Hematopoietic multipotent progenitor cell treated with erythropoietin and hydrocortisone succinate and interleukin-3 and kit ligand, for 4 days (in vitro differentiated cells): ENCODE measurements at places on chromosomes 1 and 21.
A peak's percentile ranks its signal among the peaks of the same experiment; 100 is the strongest.

DNA sequence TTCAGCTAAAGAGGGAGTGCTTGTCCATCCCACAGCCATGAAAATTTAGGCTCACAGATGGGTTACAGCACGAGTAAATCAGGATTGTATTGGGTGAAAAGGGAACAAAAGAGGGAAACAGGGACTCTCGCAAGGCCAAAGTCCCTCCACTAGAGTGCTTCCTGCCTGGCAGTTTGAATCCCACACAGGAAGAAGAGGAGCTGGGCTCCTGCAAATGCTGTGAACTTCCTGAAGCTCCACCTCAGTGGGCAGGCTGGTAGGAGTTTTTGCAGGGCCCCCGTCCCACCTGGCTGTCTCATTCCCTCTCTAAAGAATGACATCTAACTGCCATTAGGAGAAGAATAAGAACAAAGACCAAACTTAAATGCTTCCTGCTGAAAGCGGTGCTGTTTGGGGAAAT, 712.0 kb upstream of the PRMT6 start:
- no peak for DNase-seq

DNA sequence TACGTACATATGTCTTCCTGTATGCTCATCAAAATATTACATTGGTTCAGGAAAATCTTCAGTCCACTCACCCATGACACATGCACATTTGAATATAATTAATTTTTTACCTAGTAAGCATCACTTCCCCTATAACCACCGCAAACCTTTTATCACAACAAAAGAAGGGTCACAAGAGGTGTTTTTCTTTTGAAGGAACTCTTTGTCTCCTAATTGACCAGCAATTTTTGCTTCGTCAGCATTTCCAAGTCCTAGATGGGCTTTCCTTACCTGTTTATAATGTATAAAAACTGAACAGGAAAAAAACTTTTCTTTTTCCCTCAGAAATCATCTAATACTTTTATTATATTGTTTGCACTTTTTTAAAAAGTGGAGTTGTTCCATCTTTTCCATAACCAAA, 631.3 kb downstream of the PLA2G4A start:
- DNase-seq, result no peak

DNA sequence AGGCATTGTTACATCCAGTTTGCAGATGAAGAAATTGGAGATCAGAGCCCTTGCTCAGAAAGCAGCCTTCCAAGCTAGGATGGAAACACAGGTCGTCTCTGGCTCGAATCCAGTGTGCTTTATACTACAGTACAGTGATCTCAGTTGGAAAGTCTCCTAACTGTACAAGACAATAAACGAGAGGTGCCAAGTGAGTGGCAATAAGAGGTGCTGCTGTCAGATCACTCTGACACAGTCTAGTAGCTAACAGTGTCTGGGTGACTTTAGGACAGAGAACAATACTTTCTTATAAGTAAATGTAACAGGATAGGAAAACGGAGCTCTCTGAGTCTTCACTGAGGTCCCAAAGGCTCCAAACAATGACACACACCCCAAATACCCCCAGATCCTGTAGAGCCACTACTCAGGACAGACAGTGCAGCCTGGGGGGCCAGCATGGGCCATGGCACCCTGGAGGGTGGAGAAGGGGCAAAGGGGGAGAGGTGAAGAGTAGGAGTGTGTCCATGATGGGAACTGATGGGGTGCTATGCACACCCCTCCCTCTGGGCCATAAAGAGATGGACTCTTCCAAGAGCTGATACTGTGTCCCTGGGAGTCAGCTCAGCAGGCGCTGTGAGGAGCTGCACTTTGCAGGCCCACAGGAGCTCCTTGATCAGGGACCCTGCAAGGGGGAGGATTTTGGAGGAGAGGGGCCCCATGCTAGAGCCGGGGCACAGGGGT, 3.3 kb downstream of the SH3BGR start:
- no peak for DNase-seq

DNA sequence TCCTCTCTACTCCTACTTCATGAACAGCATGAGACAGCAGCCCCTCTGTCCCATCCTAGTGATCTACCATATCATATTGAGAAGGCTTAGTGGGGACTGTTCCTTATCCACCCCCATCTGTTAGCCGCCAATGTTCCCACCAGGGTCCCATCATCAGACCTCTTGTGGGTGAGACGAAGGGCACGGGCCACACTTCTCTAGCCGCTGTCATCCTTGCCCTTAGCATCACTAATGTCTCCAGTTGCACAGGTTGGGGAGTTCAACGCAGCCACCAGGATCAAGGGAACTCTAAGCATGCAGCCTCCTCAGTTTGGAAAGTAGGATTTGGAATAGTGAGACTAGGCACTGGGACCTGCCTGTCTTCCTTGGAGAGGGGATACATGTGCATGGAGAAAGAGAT, 20.1 kb downstream of the INKA2 start:
- no peak for DNase-seq

DNA sequence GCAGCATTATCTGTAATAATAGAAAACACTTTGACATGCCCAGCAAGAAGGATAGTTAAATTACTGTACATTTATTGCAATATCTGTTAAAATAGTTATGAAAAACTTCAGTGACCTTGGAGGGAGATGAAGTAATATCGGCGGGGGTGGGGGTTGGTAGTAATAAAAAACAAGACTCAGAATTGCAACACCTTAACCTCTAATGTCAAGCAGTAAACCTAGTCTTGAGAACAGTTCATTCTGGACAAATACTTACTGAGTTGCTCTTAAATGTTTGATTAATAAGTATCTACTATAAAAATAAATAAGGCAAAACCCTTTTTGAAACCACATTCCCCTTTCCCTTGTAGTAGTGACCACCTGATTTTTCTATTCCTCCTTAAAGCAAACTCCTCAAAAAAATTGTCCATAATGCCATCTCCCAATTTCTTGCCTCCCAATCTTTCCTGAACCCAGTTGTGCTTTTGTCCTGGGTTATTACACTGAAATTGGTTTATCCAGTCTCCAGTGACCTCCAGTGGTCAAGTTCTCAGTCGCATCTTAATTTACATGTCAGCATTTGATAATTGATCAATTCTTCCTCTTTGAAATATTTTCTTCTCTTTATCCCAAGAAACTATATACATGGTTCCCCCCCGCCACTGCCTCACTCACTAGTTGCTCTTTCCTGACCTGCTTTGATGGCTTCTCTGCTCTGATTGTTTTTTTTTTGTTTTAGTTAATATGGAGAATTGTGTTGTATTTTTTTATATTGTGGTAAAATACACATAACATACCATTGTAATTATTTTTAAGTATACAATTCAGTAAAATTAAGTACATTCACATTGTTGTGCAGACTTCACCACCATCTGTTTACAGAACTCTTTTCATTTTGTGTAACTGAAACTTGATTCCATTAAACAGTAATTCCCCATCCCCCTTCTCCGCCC, 36.8 kb downstream of the RAP1A start:
- DNase-seq, result peak; percentile 69

- no peak for DNase-seq
These were observed 8.7 kb downstream of the CTXND2 start for GRCh38 chr1:150895618-150896017.

- peak; percentile 93 for DNase-seq
These were observed 892 bp downstream of the TYW3 start for GRCh38 chr1:74733604-74734484.

GRCh38 chr21:36323032-36323431, 3.0 kb downstream of the MORC3 start:
- DNase-seq, result peak; percentile 72

DNA sequence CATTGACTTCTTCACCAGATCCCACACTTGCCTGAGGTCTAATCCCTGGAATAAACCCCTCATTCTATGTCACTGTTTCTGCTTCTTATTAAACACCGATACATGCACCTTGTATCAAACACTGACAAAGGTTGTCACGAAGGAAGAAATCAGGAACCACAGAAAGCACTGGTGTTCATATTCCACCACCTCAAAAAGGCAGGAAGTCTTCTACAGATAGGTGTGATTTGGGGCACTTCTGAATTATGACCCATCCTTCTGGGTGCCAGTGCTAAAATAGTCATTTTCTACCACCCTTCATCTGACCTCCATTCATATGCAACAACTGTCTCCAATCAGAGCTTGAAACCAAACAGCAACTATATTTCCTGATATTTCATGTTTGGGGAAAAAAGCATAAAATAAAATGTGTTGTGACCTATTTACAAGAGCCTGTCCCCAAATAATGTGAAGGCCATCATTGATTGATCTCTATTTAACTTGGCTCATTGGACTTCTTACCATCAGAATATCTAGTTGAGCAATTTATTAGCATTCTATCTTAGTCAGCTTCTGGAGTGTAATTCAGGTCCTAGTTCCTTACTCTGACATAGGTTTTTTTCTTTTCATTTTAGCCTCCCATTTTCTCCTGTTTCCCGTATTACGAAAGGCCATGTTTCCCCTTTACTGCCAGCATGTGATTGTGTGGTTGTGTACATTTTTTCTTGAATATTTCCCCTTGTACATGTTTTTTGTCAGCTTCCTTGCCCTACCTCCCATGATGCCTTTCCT, 43.1 kb downstream of the DUSP10 start:
- DNase-seq, result peak; percentile 36
